ENCODE measurements at places on chromosomes 5 and 9. TPM values are rescaled to one million over a fixed set of nuclear protein-coding genes. Genes with fewer than 3 reads are reported as not detected.

Gene DMRTA1
- total RNA-seq, result 0.77 TPM

Gene CDH9
- total RNA-seq, result not detected

Gene CARTPT
- total RNA-seq, result not detected

Gene PCDHGA5
- total RNA-seq, result 0.25 TPM

Gene DAPK1
- total RNA-seq, result 19.7 TPM

Gene INIP
- 33.5 TPM for total RNA-seq

Gene FRMPD1
- total RNA-seq, result not detected

Gene TEX48
- not detected for total RNA-seq

Gene CD274
- total RNA-seq, result 2.6 TPM

Gene EQTN
- not detected for total RNA-seq

Gene SCAMP1
- total RNA-seq, result 29.3 TPM

Gene PRKACG
- not detected for total RNA-seq

Gene STRBP
- total RNA-seq, result 9.4 TPM

Gene MARCHF11
- not detected for total RNA-seq

Gene HTR1A
- total RNA-seq, result not detected

Gene POLR1E
- 29.7 TPM for total RNA-seq

Gene GCNT4
- total RNA-seq, result 1.8 TPM

Gene NUTM2G
- not detected for total RNA-seq

All from MCF 10A (cell line).